ENCODE measurements at places on chromosomes 4 and X.

- no peak for DNase-seq
These were observed 997.9 kb upstream of the PCDH7 start for GRCh38 chr4:29722253-29722652.

GRCh38 chr4:114364857-114365256, 233.8 kb upstream of the UGT8 start:
- no peak for DNase-seq

DNA sequence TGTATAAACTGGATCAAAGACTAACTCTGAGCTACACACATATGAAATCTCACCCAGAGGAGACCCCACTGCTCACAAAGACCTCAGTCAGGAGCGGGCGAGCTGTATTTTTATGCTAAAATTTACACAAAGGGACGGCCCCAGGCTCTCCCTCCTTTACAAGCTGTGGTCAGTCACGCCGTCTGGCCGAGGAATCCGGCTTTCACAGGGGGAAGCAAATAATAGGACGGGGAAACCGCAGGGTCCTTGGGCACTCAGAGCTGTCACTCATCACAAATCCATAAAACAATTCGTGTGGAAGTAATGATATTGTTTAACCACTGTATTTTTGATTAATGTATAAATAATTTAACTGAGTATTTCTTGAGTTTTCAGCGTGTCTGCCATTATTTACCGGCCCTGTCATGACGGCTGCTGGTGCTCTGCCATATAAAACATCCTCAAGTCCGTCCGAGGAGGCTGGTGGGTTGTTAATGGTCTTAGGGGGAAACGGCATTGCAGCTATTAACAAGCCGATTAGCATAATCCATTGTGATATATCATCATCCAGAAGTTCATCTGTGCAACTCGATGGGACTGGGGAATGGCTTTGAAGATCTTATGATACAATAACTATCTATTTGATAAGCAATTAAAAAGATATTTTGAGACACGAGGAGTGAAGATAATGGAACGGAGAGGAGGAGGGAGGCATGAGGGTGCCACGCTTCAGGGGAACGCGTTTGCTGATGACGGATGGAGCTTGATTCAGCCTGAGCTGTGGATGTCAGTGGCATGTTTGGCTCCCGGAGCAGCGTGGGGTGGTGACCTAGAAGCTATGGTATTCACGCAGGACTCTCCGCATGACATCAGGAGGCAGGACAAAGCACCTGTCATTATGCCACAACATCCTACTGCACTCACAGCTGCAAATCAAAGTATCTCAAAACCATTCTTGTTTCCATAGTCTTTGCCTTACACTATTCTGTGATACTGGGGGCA, 150.9 kb downstream of the SHOX start:
- no peak for DNase-seq

DNA sequence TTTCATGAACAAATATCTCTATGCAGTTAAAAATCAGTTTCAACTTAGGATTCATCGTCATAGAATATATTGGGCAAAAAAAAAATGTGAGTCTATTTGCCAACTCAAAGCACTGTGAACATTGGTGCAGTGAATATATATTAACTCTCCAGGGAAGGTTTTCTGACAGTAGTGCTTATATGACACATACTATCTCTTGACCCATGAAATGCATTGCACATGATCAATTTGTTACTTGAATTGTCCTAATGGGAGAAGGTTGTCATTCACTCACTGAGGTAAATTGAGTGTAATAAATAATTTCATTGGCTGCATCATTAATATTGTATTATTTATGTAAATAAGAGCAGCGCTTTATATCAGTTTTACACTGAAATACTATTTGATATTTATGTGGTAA, 2458.5 kb downstream of the ARAP2 start:
- no peak for DNase-seq

DNA sequence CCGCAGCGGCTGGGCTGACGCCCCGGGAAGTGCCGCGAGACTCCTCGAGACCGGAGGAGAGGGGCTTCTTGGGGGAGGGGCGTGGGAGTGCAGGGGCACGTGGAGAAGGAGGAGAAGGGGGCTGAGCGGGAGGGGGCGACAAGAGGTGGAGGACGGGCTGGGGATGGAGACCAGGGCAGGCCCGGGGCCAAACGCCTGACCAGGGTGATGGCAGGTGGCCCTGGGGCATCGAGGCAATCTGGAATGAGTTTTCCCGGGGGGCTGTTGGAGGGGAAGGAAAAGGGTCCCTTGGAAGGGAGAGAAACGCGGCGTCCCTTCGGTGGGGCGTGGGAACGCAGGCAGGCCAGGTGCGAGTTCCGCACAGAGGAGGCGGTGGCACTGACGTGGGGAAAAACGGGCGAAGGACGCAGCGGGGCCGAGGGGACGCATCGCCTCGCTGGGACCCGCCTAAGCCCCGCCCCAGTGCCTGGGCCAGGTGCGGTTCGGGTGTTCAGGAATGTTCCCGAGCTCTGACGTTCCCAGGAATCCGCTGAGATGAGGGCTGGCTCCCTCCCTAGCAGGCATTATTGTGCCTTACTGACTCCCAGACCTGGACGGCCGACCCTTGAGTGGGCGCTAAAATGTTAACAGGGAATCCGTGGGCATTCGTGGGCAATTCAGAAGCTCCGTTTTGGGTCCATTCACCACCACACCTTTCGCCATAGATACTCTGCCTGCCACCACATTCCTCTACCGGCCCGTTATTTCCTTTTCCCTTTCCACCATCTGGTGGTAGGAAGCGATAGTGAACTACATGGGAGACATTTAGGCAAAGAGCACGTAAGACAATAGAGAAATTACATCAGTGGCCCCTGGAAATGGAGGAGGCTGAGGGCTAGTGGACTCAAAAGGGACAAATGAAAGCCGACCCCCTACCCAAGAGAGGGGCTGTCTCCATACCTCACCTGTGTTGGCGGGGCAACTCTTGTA, 795 bp upstream of the SH3KBP1 start:
- peak; percentile 35 for DNase-seq

DNA sequence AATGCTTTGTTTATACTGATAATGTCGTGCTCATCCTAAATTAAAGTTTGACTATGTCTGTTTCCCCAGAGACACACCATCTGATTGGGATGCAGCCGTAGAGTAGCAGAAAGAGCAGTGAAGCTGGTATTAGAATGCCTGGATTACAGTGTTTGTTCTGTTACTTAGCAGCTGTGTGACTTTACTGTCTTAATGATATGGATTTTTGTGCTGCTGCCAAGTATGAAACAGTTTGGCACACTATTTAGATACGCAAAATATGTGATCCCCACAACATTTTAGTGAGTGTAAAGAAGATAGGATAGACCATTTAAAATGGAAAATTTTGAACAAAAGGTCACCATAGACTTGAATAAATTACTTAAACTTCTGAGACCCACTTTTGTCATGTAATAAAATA, 1.2 kb upstream of the CHIC1 start:
- DNase-seq: no peak

GRCh38 chrX:43716696-43717095, 60.6 kb downstream of the MAOA start:
- no peak for DNase-seq

- no peak for DNase-seq
These were observed 265.9 kb downstream of the ZNF674 start for GRCh38 chrX:46279214-46279924.

Measured in effector CD4-positive, alpha-beta T cell (primary cell).